ENCODE measurements at places on chromosomes 3 and 15.

DNA sequence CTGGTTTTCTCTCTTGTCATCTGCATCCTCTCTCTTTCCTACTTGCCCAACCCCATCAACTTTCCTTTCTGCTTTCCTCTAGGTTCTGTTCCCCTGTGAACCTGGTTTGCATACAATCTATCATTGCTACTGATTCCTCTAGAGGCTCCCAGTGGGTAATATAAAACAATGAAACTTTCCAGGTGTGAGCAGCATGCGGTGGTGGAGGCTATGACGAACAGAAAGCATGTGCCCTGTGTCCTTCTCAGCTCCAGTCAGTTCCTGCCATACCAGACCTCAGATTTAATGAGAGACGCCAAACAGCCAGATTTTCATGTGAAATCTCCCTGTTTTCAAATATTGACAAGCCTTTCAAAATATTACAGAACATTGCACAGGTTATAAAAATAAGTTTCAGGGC is 3.5 kb upstream of the ACAP2 start:
- DNase-seq = no peak

DNA sequence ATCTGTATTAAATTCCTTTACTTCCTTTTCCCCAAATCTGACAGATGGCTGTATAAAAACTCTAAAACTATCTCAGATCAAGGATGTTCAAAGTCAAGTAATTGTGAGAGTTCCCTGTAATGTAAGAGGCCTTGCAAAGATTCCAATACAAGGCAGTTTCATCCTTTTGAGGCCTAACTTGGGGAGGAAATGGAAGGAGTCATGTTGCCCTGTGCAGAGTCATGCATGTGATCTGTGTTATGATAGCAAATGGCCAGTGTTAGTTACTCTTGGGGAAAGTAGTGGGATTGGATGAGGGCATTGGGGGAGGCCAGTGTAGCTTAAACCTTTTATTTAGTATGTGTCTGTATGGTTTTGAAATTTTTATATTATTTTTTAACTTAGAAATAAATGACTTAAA is 23.7 kb upstream of the FBXL22 start:
- DNase-seq = no peak

DNA sequence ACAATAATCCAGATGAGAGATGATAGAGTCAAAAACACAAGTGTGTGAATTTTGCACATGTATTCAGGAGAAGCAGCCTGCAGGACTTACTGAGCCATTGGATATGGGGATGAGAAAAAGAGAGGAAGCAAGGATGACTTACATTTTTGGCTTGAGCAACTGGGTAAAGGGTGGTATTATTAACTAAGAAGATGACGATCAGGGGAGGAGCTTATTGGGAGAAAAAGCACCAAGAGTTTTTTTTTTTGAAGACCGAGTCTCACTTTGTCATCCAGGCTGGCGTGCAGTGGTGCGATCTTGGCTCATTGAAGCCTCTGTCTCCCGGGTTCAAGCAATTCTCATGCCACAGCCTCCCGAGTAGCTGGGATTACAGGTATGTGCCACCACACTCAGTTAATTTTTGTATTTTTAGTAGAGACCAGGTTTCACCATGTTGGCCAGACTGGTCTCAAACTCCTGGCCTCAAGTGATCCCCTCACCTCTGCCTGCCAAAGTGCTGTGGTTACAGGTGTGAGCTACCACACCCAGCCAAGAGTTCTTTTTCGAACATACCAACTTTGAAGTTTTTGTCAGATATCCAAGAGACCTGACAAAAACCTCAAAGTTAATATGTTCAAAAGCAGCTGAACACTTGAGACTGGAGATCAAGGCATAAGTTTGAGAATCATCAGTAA is 14.8 kb upstream of the SH3BP5 start:
- no peak for DNase-seq

GRCh38 chr15:61834076-61834697 is 226.1 kb downstream of the VPS13C start:
- peak; percentile 79 for DNase-seq

DNA sequence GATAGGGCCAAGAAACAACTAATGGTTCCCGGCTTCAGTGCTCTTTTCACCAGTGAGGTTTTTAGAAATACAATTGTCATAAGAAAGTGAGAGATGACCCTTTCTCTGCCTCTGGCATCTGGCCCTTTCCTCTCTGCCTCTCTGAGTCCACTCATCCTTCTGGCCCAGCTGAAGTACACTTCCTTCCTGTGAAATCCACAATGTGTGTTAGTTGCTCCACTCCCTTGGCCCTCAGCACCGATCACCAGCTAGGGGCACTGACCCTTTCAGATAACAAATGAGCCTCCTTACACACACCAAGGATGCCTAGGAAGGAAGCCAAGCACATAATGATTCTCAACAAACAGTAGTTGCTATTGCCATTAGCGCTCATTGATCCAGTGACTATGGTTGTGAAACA is 2.9 kb upstream of the CAV3 start:
- DNase-seq = no peak

GRCh38 chr15:42825599-42825998 is 88.7 kb upstream of the CDAN1 start:
- no peak for DNase-seq

- no peak for DNase-seq
These were observed 292.3 kb upstream of the STT3B start for GRCh38 chr3:31240466-31240865.

- DNase-seq = no peak
These were observed 13.4 kb upstream of the STRA6 start for GRCh38 chr15:74215958-74216357.

- no peak for DNase-seq
These were observed 32.1 kb upstream of the KCNH8 start for GRCh38 chr3:19116239-19116638.

DNA sequence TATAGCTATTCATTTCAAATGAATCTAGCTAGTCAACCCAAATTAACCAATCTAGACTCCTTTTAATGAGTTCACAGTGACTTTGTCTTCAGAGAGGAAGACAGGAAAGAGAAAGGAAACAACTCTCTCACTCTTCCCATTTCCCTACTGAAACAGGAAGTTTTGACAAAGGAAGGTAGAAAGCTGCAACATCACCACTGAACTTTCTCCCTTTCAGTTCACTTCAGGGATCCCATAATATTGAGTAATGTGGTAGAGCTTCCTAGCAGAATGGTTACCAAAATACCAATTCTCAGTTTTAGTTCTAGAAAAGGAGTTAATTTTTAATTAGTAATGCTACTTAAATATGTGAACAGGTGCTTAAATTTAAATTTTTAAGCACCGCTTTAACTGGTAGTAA is 7.5 kb downstream of the VPS13C start:
- no peak for DNase-seq

GRCh38 chr3:13052191-13052820 is 20.9 kb downstream of the IQSEC1 start:
- no peak for DNase-seq

- DNase-seq = no peak
These were observed 15.3 kb upstream of the PARP14 start for GRCh38 chr3:122665226-122665786.

- DNase-seq = no peak
These were observed 363.3 kb upstream of the SLCO3A1 start for GRCh38 chr15:91490211-91490610.

DNA sequence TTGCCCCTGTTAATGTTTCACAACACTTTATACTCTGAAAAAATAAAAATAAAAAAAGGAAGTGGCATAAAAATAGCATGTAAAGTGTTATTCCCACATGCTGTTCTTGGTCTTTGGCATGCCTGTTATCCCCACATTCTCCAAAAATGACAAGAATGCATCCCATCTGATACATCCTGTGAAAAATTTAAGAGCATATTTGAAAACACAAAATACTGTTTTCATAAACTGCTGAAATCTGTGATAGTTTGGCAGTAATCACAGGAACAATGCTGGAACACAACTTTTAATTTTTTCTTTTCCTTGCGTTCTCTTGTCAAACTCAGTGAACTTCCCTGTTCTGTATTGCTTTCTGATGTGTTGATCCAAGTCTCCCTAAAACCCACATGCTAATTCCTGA is 288.8 kb downstream of the ROBO2 start:
- no peak for DNase-seq

GRCh38 chr15:77753281-77753873 is 120.7 kb upstream of the LINGO1 start:
- DNase-seq = no peak

GRCh38 chr3:82000773-82001172 is 239.3 kb upstream of the GBE1 start:
- DNase-seq = no peak

- DNase-seq = no peak
These were observed 388.2 kb downstream of the CACNA2D3 start for GRCh38 chr3:54510506-54510905.

GRCh38 chr15:91961357-91961756 is 107.8 kb downstream of the SLCO3A1 start:
- DNase-seq = no peak

- DNase-seq = no peak
These were observed 18.2 kb downstream of the ATRIP start for GRCh38 chr3:48464713-48465221.

DNA sequence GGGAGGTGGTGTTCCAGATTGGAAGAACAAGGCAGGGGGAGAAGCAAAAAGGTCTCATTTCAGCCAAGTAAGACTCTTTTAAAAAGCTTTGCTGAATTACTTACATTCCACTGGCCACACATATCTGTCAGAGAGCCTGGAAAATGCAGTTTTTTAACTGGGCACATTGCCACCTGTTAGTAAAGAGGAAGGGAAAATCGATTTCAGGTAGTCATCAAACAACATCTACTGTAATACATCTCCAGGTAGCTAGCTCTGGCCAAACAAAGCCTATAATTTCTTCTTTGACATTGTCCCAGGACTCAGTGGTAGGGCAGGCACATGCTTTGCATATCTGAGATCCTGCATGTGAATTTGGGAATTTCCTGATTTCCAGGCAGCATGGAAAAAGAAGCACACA is 480.7 kb upstream of the SUCLG2 start:
- DNase-seq = no peak

DNA sequence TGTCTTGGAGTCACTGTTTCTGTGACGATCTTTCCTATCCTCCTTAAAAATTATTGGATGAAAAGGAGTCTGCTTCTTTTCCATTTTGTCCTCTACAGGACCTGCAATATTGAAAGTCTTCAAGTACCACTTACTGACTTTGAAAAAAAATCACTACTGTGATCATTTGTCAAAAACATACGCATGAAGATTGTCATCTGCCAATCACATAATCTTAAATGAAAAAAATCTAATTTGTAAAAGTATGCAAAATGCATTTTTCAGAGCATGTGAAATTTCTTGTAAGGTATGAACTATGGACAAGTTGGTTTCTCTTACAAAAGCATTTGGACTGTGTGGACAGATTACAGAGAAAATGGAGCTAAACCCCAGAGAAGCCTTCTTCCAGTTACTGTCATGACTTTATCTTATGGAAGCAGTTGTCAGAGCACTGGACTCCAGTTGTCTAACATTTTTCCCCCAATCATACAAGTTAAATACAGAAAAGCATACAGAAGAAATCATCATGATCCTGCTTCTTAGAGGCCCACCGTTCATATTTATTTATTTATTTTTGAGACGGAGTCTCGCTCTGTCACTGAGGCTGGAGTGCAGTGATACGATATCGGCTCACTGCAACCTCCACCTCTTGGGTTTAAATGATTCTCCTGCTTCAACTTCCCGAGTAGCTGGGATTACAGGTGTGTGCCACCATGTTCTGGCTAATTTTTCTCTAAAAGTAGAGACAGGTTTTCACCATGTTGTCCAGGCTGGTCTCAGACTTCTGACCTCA is 3.4 kb upstream of the PXK start:
- DNase-seq = no peak

Data from caudate nucleus (tissue), 63 donors.